ENCODE measurements at places on chromosomes 2 and 18. TPM values are rescaled to one million over a fixed set of nuclear protein-coding genes. Genes with fewer than 3 reads are reported as not detected.

GRCh38 chr18:26549263-26550094 is 1.1 kb upstream of the KCTD1 start:
- peak; percentile 53 for DNase-seq

GRCh38 chr2:121748202-121748601 is 7.2 kb upstream of the TSN start:
- no peak for DNase-seq

DNA sequence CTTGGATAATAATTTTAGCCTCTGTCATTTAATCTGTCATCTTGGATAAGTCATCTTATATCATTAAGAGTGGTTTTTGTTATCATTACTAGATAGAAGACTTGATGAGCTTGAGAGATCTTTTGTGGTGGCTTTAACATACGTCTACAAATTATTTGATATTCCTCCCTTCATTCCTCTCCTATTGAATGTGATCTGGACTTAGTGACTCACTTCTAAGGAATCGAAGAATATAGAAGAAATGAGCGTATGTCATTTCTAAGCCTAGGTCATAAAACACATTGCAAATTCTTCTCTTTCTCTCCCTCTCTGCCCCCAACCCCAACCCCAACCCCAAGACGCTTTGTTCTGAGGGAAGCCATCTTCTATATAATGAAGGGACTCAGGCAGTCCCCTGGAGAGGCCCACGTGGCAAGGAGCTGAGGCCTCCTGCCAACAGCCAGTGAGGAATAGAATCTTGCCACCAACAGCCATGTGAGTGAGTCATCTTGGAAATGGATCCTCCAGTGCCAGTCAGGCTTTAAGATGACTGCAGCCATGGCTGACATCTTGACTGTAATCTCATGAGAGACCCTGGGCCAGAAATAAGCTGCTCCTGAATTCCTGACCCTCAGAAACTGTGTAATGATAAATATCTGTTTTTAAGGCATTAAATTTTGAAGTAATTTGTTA is 221.6 kb upstream of the SP5 start:
- no peak for DNase-seq

GRCh38 chr18:67402543-67402942 is 114.0 kb downstream of the DSEL start:
- DNase-seq, result no peak

GRCh38 chr2:96874198-96874831 is 4.4 kb upstream of the SEMA4C start:
- no peak for DNase-seq

- DNase-seq, result no peak
Measured at GRCh38 chr2:98389251-98389605, 43.0 kb downstream of the CNGA3 start.

GRCh38 chr2:181396256-181397123 is 60.7 kb upstream of the ITGA4 start:
- no peak for DNase-seq

- no peak for DNase-seq
Measured at GRCh38 chr2:219987830-219988229, 360.4 kb downstream of the SLC4A3 start.

GRCh38 chr2:77721593-77721992 is 199.4 kb upstream of the LRRTM4 start:
- DNase-seq, result no peak

DNA sequence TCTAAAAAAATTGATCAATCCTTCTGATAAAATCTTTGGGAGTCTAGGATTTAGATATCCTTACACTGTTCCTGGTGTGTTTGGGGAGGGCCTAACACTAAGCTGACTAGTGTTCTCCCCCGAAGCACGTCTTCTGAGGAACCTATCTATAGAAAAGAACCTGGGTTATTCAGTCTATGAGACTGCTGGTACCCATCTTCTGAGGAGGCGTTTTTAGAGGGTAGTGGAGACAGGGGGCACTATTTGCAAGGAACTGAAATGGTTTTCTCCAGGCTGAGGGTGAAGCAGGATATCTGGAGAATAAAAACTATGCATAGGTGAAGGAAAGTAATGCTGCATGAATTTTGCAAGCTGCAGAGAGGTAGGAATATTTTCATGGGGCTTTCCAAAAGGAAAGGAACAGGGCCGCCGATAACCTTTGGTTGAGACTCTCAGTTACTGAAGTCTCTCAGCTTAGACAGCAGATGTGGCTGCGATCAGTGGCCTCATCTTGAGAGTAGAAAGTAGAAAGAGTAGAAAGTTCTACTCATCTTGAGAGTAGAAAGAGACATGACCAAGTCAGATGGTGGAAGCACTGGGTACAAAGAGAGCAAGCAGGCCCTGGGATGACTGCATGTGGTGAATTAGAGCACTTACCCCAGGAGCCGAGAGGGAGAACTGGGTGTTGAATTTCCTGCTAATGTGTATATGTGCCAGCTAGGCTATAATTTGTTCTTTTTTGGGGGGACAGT is 31.8 kb upstream of the KCNE4 start:
- no peak for DNase-seq

GRCh38 chr2:54855434-54855833 is 132.0 kb downstream of the EML6 start:
- no peak for DNase-seq

- DNase-seq, result no peak
Measured at GRCh38 chr18:8423051-8423557, 186.1 kb upstream of the RAB12 start.

- DNase-seq, result no peak
Measured at GRCh38 chr2:196967116-196967515, 40.6 kb upstream of the PGAP1 start.

DNA sequence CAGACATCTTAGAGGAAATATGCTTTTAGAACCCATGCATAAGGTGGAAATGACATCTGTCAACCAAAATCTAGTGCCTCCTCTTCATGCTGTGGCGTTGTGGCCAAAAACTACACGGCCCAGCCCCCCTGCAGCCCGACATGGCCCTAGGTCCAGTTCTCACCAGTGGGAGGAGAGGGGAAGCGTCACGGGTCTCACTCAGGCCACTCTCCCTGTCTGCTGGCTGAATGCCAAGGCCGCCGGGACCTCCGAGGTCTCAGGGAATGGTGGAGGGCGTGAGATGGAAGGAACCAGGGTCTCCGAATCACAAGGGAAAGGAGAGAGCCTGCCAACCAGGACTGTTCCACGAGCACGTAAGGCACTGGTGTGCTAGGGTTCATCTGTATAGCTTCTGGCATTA is 361.0 kb downstream of the ANAPC1 start:
- no peak for DNase-seq

DNA sequence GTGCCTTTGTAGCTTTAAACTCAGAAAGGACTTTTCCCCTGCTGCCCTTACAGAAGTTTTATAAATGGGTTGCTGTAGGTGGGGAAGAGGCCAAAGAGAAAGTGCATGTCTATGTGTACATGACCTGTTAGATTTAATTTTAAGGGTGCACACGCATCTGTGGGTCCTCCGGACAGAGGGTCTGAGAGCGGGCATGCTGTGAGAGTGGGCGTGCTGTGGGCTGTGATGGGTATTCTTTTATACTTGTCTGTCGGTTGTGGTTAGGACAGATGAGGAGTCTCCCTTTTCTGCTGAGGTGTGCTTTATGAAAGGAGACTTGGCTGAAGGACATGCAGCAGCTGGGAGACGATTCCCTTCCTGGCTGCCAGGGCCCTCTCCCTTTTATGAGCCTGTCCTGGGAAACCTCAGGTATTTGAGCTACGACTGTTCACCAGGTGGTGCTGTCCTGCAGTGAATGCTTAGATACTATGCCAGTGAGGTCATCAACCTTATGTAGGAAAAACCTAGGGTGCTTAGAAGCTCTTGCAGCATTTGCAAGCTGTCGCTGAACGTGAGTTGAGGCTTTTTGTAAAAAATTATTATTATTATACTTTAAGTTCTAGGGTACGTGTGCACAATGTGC is 67.5 kb downstream of the TANC1 start:
- DNase-seq, result no peak

DNA sequence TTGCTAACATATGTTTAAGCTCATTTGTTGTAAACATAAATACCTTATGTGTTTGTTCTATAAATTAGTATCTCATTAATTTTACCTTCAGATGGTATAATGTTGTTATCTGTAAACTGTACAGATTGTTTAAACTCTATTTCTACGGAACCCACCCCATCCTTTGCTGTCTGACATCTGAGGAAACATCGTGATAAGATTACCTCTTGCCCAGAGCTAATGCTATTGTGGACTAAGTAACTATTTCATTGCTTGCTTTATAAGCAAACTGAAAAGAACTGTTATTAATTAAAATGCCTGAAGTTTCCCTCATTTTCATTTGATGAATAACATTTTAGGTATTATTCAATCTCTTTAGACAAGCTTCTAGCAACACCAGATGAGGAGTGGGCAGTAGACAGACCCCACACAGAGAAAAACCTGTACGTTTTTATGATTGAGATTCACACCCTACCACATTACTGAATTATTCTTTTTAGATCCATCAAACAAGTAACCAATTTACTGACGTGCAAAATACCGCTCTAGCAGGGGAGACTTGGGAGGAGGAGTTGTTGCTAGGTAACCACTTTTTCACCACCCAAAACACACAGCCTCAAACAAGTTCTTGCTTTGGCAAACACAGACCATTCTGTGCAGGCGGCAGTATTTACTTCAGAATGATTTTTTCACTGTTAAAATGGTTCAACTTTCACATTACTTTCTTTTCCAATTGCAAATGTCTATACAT is 1.9 kb upstream of the SYT4 start:
- no peak for DNase-seq

DNA sequence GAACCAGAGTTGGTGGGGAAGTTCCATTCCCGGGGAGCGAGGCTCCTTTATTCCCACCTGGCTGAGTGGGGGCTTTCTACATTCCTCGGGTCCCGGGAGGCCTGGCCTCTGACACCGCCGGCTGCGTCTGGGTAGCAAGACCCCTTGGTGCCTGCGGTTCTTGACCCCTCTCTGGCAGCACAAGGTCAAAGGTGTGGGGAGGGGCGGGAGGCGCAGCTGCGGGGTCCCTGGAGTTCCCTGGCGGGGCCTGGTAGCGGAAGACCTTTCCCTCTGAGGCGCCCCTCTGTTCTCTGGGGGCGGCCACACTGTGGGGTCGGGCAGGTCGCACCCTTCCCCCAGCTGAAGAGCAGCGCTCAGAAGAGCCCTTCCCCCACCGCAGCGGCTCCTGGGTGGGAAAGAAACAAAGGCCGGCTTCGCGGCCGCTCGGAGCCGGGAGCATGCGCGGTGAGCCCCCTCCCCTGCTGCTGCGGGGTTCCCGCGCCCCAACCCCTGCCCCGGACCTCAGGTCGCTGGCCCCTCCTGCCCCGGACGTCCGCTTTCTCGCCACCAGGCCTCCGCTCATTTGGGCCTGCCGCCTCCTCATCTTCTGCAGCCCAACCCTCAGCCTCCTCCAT is 146.3 kb downstream of the ANKRD44 start:
- DNase-seq, result no peak

DNA sequence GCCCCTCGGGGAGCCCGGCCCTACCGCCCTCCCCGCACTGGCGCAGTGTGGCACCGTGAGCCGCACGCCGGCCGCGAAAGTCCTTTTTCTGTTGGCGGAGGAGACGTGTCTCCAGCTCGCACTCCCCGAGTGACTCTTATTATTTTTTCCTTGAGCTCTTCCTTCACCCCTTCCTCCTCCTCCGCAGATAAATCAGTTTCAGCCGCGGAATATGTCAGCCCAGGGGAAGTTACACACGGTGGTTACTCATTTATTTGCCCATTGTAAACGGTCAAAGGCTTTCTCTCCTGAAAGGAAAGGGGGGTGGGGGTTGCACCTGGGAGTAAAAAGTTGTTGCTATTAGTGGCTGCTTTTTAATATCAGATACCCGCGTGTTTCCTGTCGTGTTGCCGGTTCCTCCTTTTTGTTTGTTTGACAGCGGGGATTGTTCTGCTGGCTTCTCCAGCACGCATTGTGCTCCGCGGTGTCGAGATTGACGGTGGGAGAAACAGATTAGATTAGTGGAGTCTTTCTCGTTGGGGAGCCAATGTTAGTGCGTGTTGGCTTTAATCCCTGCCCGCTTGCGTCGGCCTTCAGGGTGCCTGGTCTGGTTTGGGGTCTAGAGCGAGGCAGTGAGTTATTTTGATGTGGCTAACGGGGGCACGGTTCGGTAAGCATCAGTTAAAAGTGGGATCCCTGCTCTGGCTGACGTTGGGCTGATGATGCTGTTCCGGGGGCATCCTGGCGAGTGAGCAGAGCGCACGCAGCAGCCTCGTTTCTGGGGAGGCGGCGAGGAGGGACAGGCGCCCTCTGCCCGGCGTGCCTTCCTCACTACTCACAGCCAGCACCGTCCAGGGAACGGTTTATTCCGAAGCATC is 1.6 kb downstream of the CRIM1 start:
- peak; percentile 32 for DNase-seq

DNA sequence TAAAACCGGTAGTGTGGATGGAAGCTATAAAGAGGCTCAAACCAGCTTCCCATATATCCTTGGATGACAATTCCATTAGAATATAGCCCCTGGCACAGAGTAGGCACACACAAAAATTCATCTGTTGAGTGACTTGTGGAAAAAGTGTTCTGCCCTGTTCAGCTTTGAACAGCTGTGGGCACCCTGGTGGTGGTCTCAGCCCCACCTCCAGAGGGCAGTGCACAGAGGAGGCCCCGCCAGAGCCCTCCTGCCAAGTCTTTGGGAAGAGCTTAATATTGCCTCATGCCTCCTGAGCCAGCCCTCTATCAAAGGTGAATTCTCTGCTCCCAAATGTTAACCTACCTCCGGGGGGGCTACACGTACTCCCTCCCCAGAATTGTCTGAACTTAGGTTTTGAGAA is 30.4 kb downstream of the EPAS1 start:
- no peak for DNase-seq

GRCh38 chr2:59096973-59097372 is 855.8 kb upstream of the FANCL start:
- no peak for DNase-seq

GRCh38 chr2:66541646-66542045 is 106.7 kb downstream of the MEIS1 start:
- DNase-seq, result peak; percentile 9

- DNase-seq, result no peak
Measured at GRCh38 chr2:188478724-188479123, 187.1 kb downstream of the GULP1 start.

DNA sequence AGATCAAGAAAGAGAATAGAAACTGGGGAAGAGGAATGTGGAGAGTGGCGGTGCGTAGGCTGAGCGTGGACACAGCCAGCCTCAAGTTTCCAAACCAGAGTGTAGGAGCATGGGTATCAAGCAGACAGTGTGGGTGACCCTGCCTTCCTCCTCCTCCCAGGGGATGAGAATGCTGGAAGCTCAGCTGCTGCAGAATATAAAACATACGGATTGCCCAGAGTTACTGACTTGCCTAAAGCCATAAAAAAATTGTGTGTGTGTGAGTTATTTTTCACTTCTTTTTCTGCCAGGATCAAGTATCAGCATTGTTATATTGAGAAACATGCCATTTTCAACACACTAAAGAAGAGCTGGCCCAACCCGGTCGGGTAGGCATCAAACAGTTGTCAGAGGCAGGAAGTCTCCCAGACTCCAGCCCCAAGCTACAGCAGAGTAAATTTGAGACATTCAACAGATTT is 333.3 kb upstream of the ACVR2A start:
- peak; percentile 50 for DNase-seq

The SPDYA gene
- total RNA-seq, result 1.4 TPM

The GCFC2 gene
- total RNA-seq, result 32.6 TPM

The KIF3C gene
- total RNA-seq, result 94.2 TPM

The CTDP1 gene
- total RNA-seq, result 14.5 TPM

The GKN1 gene
- not detected for total RNA-seq

The IL36G gene
- total RNA-seq, result not detected

The ARPC2 gene
- total RNA-seq, result 110 TPM

The NCKAP5 gene
- total RNA-seq, result 14.0 TPM

The MOGAT1 gene
- total RNA-seq, result not detected

The HMSD gene
- total RNA-seq, result 0.16 TPM

The PIEZO2 gene
- 8.0 TPM for total RNA-seq

The GALR1 gene
- total RNA-seq, result 0.16 TPM

The MERTK gene
- total RNA-seq, result 7.2 TPM
